ENCODE measurements at places on chromosomes 4 and X.
A peak's percentile ranks its signal among the peaks of the same experiment; 100 is the strongest.

DNA sequence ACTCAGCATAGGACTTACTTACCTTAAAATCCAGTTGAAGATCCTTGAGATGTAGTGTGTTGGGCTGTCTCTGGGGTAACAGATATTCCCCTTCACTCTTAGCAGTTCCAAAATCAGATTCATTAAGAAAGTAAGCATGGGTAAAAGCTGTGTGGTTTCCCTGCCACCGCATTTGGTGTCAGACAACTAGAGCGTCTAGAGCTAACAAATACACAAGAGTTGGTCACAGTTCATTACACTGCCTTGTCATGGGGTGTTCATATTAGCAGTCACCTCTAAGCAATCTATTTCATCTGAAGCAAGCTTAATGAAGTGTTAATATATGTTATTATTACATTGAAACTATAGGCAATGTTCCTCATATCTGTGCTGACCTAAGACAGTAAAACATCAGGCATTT is 342.8 kb downstream of the PPARGC1A start:
- DNase-seq, result no peak

DNA sequence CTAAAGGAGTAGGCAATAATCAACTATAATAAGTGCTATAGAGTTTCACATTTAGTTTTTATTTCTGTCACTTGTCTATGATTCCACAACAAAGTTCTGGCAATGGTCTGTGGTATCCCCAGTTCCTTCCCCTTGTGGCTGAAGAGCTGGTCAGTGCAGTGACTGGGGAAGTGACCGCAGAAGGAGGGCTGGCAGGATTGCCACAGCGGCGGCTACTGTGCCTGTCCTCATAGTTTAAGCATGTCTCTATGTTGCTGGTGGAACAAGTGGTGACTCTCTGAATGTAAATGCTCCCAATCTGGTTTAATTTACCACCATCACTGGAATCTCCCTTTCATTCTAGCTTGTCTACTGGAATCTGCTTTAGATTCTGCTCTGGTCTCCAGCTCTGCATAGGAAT is 170.6 kb upstream of the GK2 start:
- DNase-seq, result no peak

GRCh38 chrX:48891402-48892288 is 5.9 kb downstream of the TIMM17B start:
- peak; percentile 72 for DNase-seq

GRCh38 chrX:137362583-137362982 is 203.3 kb upstream of the ZIC3 start:
- DNase-seq, result no peak

DNA sequence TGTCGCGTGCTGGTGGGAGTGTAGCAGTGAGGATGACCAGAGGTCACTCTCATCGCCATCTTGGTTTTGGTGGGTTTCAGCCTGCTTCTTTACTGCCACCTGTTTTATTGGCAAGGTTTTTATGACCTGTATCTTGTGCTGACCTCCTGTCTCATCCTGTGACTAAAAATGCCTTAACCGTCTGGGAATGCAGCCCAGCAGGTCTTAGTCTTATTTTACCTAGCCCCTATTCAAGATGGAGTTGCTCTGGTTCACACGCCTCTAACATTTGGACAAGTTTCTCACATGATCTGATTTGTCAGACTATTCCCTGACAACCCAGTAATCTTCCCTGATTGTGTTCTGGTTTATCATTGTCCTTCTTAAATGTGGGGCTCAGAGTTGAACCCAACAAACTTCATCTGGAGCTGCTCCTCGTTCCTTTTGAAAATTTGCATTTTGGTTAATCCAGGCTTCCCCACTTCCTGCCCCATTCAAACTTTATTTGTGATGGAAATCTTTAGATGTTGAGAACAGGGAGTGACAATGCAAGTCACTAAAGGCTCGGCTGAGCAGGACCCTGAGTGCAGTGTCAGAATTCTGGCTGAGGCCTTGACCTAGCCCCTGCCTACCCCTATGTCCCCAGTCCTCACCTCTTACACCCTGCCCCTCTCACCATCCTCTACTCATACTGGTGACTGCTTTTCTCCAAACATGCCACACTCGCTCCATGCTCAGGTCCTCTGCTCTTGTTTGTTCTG is 226.8 kb downstream of the STIM2 start:
- no peak for DNase-seq

GRCh38 chr4:98470831-98471230 is 187.6 kb downstream of the TSPAN5 start:
- no peak for DNase-seq

DNA sequence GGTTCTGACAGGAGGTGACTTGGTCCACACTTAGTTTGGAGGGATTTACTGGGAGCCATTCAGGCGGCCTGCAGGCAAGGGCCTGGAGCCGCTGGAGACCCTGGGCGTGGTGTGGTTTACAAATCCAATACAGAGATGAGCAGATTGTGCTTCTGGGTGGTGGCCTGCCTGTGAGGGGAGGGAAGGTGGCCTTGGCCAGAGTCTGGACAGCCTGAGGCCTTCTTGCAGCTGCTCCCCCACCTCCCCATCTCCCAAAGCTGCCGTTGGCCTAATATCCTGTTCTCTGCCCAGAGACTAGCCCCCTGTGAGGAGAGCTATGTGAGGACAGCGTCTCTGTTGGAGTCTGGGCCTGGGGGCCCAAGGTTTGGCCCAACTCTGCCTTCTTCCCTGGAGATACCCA is 163.9 kb upstream of the MAMLD1 start:
- no peak for DNase-seq

- DNase-seq, result no peak
Observed at GRCh38 chr4:74188912-74189311, 31.0 kb downstream of the MTHFD2L start.

GRCh38 chr4:77196866-77197265 is 39.9 kb downstream of the CCNG2 start:
- no peak for DNase-seq

DNA sequence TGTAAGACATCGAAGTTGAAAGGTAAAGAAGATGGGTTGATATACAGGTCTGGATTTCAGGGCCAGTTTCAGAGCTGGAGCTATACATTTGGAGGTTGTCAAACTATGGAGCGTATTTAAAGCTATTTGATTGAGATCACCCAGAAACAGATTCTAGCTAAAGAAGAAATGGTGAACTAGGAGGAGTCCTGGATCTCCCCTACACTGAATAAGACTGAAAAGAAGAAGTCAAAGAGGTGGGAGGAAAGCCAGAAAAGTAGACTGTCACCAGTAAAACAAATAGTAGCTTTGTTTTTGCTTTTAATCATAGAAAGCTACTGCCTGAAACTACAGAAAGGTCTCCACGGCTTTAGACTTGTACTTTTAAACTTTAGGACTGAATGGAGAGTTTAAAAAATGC is 5.0 kb upstream of the NDP start:
- no peak for DNase-seq

GRCh38 chrX:19728915-19729314 is 158.5 kb downstream of the SH3KBP1 start:
- DNase-seq, result no peak
